ENCODE measurements at places on chromosomes 11 and 22.

DNA sequence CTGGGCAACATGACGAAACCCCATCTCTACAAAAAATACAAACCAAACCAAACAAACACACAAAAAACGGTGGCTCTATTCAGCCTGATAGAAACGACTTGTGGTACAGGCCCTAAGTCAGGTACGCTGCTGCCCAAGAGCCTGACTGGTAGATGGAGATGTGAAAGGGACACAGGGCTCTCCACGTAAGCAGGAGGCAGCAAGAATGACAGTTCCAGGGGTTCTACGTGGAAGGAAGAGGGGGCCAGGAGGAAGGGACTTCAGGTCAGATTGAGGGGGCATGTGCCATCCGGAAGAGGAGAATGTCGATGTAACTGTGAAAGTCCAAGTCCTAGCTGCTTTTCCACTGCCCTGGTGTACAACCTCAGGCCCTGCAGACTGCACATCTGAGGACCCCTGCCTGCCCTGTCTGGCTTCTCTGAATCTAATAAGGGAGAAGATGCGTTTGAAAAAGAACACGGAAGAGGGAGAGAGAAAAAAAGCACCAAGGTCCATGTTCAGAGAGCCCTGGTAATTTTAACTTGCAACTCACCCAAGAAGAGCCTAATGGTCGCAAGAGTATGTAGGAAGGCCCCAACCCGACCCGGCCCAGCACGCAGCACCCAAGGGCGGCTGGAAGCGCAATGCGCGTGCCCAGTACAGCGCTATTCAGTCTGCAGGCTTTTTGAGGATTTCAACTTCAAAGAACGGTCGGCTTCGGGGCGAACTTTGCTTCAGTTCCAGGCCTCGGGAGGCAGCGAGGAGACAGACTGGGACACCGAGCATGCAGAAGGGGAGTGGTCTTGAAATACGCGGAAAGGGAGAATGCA is 909 bp upstream of the ZNRD2 start:
- DNase-seq: no peak

- DNase-seq: no peak
Observed at GRCh38 chr11:37718431-37718999, 1120.5 kb upstream of the RAG2 start.

DNA sequence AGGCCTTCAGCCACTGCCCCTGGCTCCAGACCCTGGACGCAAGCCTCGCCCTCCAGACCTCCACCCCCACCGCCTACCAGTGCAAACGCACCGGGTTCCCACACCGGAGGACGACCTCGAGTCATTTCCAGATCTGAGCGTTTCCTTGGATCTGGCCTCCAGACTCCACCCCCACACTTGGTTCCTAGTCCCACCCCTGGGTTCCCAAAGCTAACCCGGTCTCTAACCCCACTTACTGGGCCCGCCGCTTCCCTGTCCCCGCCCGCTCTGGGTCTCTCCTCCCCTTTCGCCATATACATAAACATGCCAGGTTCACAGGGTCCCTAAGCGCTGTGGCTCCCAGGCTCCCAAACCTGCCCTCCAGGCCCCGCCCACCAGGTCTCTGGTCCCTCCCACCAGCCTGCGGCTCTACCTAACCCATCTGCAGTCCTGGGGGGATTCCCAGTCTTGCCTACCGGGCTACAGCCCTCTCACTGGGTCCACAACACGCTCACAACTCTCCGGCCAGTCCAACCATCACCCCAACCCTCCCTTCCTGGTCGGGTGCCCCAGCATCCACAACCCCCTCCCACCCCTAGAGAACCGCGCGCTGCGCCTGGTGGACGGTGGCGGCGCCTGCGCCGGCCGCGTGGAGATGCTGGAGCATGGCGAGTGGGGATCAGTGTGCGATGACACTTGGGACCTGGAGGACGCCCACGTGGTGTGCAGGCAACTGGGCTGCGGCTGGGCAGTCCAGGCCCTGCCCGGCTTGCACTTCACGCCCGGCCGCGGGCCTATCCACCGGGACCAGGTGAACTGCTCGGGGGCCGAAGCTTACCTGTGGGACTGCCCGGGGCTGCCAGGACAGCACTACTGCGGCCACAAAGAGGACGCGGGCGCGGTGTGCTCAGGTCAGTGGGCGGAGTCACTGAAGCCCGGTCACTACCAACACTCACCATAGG is 36.7 kb downstream of the CD6 start:
- DNase-seq: peak; percentile 27

DNA sequence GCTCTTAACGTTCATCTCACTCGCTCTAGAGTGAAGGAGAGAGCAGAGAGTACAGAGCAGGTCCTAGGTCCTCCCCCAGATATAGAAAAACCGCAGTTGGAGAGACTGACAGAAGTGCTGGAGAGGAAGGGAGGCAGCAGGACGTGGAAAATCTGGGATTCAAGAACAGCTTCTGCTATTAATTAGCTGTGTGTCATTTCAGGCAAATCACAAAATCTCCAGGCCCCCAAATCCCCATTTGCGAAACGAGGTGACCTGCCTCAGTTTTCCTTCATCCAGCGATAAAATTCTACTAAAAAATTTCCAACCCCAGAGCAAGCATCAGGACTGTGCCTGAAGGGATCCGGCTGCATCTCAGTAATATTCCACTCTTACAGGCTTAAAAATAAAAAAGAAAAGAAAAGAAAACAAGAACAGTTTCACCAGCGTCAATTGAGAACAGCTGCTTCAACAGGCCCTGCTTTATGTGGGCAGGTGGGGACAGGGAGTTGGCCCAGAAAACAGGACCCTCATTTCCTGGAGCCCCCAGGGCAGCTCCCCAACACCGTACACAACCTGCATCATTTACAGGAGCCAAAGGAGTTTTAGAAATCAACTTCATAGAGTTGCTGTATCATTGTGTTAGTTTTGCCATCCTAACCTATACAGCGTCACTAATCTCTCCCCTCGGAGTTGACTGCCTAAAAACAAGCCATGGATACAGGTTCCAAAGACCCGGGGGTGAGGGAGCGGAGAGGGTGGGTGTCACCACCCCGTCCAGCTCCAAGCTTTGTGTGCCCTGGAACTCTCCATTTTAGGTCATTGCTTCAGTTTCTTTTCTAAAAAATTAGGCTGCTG is 2.3 kb upstream of the MALAT1 start:
- peak; percentile 64 for DNase-seq

DNA sequence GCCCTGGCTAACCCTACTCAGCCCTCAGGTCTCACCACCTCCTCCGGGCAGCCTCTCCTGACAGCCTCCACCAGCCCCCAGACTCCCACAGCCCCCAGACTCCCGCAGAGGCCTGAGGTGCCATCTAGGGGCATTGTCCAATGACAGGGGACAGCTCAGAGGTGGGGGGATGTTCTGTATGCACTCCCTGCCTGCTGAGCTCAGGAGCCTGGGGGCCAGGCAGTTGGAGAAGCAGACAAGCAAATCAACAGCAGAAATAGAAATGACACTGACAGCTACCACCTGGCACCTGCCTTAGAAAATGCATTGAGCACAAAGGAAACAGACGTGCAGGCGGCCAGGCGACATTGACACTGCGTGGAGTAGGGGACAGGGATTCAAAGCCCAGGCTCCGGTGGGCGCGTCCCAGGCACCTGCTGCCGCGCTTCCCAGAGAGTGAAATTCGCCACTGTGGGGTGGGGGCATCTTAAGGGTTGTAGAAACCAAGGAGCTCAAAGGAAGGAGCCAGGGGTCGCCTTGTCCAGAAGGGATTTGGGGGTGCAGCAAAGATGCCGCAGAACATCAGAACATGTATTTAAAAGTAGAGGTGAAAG is 22.5 kb upstream of the WNT7B start:
- DNase-seq: peak; percentile 92

Data from G401 (cell line).